ENCODE measurements at places on chromosomes 13 and 19.

- no peak for DNase-seq
Measured at GRCh38 chr13:114089341-114089740, 43.1 kb downstream of the RASA3 start.

GRCh38 chr13:27481766-27482165 is 31.4 kb upstream of the MTIF3 start:
- DNase-seq = no peak

- DNase-seq = no peak
Measured at GRCh38 chr19:18777301-18778075, 13.6 kb downstream of the COMP start.

DNA sequence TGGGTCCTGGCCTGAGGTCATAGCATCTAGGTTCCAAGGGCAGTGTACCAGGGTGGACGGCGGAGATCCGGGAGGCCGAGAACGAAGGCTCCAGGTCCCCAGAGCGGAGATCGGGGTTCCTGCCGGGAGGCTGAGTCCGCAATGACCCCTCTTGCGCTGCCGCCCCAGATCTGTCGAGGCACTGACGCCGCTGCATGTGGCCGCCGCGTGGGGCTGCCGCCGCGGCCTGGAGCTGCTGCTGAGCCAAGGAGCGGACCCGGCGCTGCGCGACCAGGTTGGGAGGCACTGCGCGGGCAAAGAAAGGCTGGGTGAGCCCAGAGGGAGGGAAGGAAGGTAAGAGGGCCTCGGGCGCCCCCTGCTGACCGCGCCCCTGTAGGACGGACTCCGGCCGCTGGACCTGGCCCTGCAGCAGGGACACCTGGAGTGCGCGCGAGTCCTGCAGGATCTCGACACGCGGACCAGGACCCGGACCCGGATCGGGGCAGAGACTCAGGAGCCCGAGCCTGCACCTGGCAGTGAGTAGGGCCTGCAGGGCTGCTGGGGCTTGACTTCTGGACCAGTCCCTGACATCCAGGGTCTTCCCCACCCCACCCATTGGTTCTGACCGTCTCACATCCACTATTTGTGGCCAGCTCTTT is 906 bp downstream of the ANKLE1 start:
- peak; percentile 65 for DNase-seq

Data from stimulated activated CD4-positive, alpha-beta T cell treated with anti-CD3 and anti-CD28 coated beads, Interleukin-1b, Interleukin-23, amount 100 ng/mL, for 1 hour (primary cell).